CD4-positive, CD25-positive, alpha-beta regulatory T cell (primary cell): ENCODE measurements at places on chromosomes 11 and 22.
A peak's percentile ranks its signal among the peaks of the same experiment; 100 is the strongest.

DNA sequence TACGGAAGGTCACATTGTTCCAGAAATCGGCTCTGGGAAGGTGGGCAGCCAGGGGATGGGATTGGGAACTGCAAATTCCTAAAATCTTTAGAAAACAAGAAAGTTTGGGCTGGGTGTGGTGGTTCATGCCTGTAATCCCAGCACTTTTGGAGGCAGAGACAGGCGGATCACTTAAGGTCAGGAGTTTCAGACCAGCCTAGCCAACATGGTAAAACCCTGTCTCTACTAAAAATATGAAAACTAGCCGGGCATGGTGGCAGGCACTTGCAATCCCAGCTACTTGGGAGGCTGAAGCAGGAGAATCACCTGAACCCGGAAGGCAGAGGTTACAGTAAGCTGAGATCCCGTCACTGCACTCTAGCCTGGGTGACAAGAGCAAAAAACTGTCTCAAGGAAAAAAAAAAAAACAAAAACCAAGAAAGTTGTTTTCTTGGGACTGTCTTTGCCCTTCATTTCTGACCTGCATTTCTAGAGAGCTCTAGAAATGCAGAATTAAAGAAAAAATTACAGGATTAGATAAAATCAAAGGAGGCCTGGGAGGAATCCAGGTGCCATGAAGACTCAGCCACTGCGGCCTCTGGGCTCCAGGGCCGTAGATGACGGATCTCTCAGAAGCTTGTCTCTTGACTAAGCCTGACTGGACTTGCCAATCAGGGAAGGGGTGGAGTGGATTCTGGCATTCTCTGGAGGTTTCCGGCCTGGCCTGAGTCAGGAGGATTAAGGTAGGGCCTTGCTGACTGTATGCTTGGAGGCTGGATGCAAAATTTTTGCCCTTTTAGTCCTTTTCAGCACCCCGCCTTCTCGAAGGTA is 5.3 kb upstream of the MALAT1 start:
- no peak for DNase-seq

DNA sequence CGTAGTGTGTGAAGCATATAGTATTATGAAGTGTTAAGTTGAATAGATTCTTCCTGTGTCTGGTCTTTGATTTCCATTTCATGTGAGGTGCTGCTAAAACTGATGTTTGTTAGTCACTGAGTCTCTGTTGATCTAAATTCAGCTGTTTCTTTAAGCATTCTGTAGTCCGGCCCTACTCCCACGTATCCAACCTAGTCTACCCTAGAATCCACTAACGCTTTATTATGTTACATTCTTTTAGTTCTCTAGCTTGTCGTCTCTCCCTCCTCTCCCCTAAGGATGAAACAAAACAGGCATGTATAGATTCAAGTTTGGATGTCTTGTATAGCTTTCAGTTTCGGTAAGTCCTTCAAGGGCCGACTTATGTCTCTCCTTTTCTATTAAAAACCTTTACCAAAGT is 4.1 kb downstream of the WEE1 start:
- DNase-seq = peak; percentile 43

GRCh38 chr11:109426442-109427240 is 4.7 kb downstream of the C11orf87 start:
- DNase-seq = no peak

DNA sequence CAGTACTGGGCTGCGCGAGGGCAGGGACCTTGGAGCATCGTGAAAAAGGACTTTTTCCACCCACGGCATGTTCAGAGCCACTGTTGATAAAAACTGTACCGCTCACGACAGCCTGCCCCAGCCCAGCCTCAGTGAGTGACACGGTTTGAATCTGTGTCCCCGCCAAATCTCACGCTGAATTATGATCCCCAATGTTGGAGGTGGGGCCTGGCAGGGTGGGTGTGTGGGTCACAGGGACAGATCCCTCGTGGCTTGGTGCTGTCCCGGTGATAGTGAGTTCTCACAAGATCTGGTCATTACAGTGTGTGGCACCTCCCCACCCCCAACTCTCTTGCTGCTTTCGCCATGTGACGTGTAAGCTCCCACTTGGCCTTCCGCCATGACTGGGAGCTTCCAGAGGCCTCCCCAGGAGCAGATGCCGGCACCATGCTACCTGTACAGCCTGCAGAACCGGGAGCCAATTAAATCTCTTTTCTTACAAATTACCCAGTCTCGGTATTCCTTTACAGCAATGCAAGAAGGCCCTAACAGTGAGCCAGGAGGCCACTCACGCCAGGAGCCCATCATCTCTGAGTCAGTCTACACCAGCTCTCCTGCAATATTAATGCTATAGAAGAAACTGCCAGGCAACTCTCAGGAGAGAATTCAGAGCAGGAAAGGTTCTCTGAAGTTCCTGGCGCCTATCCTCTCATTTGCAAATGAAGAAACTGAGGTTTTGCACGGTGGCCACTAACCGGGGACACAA is 1.3 kb downstream of the TOLLIP start:
- no peak for DNase-seq

- peak; percentile 57 for DNase-seq
Observed at GRCh38 chr22:36332623-36333332, 55.0 kb downstream of the MYH9 start.

DNA sequence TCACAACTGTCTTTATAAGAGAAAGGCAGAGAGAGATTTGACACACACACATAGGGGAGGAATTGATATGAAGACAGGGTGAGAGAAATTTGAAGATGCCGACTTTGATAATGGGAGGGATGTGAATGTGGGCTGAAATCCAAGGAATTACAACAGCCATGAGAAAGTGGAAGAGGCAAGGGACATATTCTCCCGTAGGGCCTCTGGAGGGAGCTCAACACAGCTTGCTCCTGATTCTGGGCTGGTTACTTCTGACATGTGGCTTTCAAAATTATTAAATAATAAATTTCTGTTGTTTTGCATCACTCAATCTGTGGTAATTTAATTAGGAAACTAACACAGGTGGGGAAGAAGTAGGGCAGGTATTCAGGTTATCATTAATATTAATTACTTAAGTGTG is 282.9 kb downstream of the LUZP2 start:
- no peak for DNase-seq

GRCh38 chr22:20979243-20979809 is 2.8 kb upstream of the LZTR1 start:
- peak; percentile 57 for DNase-seq

- DNase-seq = no peak
Observed at GRCh38 chr11:100625041-100625440, 62.0 kb upstream of the ARHGAP42 start.
